AML-193 (cell line): ENCODE measurements at places on chromosomes 1 and 21.

GRCh38 chr1:65360648-65361047, 51.3 kb downstream of the DNAJC6 start:
- no peak for DNase-seq

DNA sequence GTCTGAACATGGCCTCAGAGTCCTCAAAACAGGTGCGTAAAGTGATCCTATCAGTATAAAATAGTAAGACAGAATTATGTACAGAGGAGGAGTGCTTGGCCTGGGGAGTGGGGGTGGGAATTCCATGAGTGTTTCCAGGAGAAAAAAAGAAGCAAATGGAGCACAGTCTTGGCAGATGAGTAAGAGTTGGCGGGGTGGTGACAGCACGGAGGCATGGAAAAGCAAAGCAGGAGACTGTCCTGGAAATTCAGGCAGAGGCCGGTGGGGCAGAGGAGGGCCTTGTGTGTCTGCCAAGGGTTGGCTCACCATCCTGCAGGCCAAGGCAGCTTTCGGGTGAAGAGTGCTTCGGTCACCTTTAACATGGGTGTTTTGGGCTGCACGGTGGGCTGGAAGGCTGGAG, 63.4 kb downstream of the OPTC start:
- DNase-seq = no peak

DNA sequence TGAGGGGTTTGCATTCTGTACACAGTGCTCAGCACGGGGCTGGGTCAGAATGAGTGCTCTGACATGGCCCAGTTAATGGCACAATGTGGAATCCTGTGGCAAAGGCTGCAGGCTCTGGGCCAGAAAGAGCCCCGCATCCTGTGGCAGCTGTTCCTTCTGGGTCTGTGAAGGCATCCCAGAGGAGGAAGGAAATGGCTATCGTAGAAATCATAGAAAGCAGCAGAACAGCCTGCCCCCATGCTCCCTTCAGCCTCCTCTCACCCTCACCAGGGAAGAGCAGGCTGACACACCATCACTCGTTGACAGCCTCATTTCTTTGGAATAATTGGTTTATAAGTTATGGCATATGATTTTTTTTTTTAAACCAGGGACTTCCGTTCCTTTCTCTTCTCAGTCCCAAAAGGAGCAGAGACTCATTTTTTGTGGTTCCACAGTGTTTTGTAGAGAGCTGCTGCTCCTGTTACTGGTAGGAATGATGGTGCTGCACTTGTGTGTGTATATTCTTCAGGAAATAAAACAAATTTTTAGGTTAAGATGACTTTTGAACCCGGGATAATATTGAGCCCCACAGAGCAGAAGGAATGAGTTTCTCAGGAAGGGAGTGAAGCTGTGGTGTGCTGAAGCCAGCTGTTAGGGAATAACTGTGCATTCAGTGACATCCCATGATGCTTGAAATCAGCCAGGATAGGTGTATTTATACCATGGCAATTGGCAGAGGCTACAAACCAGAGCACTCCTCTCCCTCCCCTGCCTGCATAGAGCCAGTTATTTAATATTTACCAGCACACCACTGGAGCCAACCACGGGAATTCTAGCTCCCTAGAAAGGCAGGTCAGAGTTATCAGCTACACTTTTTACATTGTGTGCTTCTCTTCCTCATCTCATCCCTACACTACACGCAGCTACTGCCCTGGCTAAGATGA, 32.0 kb downstream of the PLXNA2 start:
- no peak for DNase-seq

DNA sequence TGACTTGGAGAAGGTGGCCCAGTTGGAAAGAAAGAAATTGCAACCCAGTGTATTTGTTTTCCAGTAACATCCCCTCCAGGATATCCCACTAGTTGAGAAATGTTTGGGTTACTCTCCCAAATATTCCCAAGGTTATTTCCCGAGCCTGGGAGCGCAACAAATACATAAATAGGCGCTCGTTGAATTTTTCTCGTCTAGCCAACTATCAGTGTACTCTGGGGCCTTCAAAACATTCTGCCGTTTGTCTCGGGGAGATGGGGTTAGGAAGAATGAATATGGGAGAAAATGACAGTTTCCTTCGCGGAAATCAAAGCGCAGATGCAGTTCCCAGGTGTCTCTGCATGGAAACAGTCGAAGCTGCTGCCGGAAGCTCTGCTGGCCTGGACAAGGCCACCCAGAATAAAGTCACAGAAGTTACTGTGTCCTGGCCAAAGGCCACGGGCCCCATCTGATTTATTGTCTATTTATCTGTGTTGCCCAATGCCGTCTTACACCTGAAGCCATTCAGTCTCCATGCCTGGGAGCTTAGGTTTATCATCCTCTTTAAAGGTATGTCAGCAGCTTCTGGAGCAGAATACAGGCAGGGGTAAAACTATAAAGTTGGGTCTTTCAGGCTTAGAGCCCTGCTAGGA, 1.0 kb downstream of the C1orf115 start:
- no peak for DNase-seq

GRCh38 chr1:231315887-231316286, 21.8 kb downstream of the EXOC8 start:
- DNase-seq = peak; percentile 17

DNA sequence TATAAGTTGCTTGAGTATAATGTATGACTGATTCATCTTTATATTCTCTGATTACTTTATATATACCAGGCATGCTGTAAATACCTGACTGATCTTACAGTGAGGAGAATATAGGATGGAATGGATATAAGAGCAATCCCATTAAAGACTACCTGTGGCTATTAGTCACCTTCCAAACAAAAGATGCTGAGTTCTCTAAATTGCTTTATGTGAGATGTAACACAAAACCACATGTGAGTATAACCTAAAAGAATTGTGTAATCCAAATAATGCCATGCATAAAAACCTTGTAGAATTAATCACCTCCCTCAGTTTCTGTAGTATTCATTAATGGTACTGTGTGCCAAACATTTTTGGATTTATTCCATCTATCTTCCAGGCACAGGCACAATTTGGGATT, 134.6 kb upstream of the LRRC7 start:
- DNase-seq = no peak

DNA sequence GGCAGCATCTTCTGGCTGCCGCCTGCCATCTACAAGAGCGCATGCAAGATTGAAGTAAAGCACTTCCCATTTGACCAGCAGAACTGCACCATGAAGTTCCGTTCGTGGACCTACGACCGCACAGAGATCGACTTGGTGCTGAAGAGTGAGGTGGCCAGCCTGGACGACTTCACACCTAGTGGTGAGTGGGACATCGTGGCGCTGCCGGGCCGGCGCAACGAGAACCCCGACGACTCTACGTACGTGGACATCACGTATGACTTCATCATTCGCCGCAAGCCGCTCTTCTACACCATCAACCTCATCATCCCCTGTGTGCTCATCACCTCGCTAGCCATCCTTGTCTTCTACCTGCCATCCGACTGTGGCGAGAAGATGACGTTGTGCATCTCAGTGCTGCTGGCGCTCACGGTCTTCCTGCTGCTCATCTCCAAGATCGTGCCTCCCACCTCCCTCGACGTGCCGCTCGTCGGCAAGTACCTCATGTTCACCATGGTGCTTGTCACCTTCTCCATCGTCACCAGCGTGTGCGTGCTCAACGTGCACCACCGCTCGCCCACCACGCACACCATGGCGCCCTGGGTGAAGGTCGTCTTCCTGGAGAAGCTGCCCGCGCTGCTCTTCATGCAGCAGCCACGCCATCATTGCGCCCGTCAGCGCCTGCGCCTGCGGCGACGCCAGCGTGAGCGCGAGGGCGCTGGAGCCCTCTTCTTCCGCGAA, 3.8 kb downstream of the CHRNB2 start:
- DNase-seq = no peak

DNA sequence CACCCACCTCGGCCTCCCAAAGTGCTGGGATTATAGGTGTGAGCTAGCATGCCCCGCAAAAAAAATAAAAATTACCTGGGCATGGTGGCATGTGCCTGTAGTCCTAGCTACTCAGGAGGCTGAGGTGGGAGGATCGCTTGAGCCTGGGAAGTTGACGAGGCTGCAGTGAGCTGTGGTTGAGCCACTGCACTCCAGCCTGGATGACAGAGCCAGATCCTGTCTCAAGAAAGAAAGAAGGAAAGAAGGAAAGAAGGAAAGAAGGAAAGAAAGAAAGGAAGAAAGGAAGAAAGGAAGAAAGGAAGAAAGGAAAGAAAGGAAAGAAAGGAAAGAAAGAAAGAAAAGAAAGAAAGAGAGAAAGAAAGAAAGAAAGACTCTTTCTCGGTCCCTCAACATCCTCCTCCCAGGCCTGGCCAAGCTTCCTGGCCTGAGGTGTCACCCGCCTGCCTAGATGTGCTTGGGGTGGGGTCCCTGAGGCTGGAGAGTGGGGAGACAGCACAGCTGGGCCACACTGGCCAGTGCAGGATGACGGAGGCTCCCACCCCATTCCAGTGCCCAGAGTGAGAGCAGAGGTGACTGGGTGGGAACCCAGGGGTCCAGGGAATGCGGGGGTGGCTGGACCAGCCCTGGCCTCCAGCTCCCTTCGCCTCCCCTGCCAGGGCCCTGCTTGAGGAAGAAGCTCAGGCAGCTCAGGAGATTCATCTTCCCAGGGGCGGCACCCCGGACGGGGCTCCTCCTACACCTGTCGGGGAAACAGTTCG, 10.2 kb upstream of the GNB1 start:
- DNase-seq = no peak

DNA sequence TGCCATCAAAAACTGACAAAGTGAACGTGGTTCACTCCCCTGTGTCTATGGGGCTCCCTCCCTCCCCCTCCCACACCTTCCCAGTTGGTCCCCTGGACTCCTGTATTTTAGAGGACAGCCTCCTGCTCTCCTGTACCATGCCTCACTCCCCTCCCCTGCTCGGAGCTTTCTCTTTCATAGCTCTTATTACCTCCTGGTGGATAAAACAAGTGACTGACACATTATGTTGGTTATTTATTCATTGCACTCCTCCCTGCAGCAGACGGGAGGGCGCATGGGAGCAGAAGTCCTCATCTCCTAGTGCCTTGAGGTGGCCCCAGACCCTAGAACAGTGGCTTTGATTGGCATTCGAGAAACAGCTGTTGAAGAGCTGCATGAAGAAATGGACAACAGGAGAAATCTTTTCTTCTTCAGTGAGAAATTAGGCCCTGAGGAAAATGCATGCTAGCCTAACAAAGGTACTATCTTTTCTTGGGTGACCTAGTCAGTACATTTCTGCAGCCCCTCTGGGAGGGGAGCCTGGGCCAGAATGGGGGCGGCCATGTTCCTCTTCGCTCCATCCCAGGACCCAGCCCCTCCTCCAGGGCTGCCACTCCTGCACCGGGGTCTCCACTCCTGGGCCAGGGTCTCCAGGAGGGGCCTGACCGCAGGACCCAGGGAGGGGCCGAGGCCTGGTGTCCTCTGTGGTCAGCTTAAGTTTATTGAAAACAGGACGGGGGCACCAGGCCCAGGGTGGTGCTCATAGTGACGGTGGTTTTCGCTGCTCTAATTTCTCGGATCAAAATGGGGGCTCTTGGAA, 1.2 kb upstream of the TFF1 start:
- DNase-seq = no peak

GRCh38 chr1:155518484-155518883, 44.1 kb downstream of the ASH1L start:
- no peak for DNase-seq

- peak; percentile 21 for DNase-seq
Observed at GRCh38 chr21:41425954-41426675, at the start of gene MX1. MX1 (plus strand) TSS chr21:41426239; CDS start chr21:41432071, 5,832 bp downstream.

- DNase-seq = no peak
Observed at GRCh38 chr1:16050328-16050727, 6.7 kb downstream of the CLCNKB start.

- DNase-seq = no peak
Observed at GRCh38 chr1:231828182-231828920, 201.8 kb downstream of the DISC1 start.

GRCh38 chr1:107442551-107442950, 301.7 kb downstream of the NTNG1 start:
- DNase-seq = no peak

DNA sequence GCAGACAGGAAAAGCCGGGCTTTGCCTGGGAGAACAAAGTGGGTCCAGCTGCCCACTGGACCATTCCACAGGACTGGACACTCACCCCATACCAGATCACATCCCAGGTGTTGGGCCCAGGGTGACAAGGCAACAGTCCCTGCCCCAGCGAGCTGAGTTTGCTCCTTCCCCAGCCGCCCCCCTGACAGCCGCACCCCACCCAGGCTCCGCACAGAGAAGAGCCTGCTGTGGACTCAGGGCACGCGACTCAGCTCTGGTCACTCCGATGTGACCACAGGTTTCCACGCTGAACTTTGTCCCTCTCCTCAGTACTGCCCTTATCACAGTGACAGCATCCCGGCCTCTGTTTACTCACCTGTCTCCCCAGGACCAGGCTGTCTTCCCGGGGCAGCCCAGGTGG, 1.2 kb downstream of the BMP8B start:
- no peak for DNase-seq

GRCh38 chr1:66562561-66562960, 28.6 kb downstream of the SGIP1 start:
- no peak for DNase-seq

DNA sequence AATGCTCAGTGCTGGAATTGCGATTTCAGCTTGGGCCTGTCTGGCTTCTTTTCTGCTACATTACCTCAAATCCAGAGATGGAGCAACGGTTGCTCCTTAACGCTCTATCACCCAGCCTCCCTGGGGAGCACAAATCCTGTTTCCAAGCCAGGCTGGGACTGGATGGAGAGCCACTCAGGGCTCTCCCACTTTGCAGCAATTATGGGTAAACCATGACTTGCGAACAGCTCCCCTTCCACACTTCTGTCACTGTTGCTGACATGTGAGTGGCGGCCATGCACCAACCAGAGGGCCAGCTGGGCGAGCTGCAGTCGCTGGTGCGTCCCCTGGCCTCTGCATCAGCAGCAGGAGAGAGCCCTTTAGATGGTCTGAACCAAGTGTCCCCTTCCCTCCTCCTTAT, 65.1 kb upstream of the RAB4A start:
- DNase-seq = no peak

DNA sequence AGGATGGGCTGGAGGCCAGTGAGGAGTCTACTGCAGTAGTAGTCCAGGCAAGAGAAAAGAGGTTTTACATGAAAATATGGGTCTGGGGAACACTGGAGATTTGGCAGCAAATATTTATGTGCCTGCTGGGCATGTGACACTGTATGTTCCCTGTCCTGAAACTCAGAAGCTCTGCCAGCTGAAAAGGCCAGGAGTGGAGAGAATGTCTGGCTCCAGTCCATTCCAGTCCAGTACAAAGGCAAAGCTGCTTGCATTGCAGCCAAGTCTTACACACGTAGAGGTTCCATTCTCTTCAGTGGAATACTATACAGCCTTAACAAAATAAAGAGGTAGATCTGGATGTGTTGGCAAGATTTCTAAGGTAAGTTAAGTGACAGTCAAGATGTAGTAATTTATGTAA, 7.5 kb upstream of the YBX1 start:
- DNase-seq = no peak

- no peak for DNase-seq
Observed at GRCh38 chr1:115240297-115240696, 97.8 kb downstream of the NGF start.

- no peak for DNase-seq
Observed at GRCh38 chr1:18747671-18748070, 111.8 kb downstream of the TAS1R2 start.

DNA sequence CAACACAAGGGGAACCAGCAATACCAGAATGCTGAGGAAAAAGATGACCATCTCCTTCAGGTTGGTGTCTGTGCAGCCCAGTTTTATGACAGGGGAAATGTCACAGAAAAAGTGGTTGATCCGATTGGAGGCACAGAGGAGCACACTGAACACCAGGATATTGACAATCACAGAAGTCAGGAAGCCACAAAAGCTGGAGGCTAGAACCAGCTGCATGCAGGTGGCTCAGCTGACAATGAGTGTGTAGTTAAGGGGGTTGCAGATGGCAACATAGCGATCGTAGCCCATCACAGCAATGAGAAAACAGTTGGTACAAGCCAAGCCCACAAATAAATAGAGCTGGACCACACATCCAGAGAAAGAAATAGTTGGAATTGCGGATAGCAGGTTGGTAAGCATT, 16.3 kb upstream of the OR10K1 start:
- no peak for DNase-seq
